Chondrocyte (in vitro differentiated cells): ENCODE measurements at places on chromosomes 12 and 14. TPM values are rescaled to one million over a fixed set of nuclear protein-coding genes. Genes with fewer than 3 reads are reported as not detected.

DNA sequence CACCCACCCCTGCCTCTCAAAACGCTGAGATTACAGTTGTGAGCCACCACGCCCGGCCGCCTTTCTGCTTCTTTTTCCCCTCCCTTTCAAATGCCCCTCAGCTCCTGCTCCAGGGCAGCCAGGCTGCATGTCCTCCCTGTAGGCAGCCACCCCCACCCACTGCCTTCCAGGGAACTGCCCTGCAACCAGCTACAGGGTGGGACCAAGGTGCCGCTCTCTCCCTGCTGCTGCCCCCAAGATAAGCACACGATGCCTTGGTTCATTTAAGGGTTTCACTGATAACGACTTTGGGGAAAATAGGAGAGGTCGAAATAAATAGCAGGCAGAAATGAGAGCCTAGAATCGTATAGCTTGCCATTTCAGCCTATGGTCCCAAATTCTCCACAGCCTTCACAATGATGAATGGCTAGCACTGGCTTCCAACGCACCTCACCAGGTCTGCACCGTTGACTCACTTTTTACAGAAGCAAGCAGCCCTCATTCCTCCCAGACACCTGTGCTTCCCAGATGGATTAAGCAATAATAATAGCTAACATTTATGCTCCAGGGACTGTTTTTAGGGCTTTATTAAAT is 40.7 kb downstream of the ATG14 start:
- no peak for DNase-seq
- peaks cover 15% of the 10 kb centered on the region for H3K36me3 ChIP-seq
- H3K27me3 ChIP-seq: no peaks in the 10 kb centered on the region
- no peak overlapping the region for H3K4me3 ChIP-seq
- H3K4me1 ChIP-seq: peaks cover 21% of the 10 kb centered on the region

GRCh38 chr14:105398044-105398725 is at the start of gene TEX22:
Gene TEX22 (plus strand): TSS chr14:105398538. CDS start chr14:105399341, 803 bp downstream.
- peak within 1 kb of the TSS; percentile 79 for H3K27ac ChIP-seq
- no peak for DNase-seq
- peaks cover 14% of the 10 kb centered on the region for H3K4me1 ChIP-seq
- peaks cover 13% of the 10 kb centered on the region for H3K36me3 ChIP-seq
- no peaks in the 10 kb centered on the region for H3K27me3 ChIP-seq

DNA sequence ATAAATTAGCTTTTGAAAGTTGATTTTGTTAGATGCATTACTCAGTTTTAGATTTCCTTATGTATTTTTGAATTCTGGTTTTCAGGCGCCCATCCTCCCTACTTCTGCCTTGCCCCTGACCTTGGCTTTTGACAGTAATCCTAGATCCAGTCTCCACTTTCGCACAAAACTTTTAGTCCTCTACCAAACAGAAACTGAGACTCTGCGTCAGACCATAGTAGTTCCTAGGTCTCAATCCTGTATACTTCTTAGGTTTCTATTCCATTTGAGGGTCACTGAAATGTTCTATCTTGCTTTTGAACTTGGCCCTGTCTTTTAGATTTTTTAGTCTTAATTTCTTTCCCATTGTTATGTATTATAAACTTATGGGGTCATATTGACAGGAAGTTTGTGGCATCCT is 307.9 kb upstream of the GARIN6 start:
- no peak overlapping the region for H3K27ac ChIP-seq
- H3K4me1 ChIP-seq: no peaks in the 10 kb centered on the region
- peaks cover 6% of the 10 kb centered on the region for H3K27me3 ChIP-seq

RPL10L gene
- total RNA-seq: not detected in 3 replicates

ART4 gene
- total RNA-seq: 0.17 to 0.37 TPM in 2 of 3 replicates, not detected in the other

DPF3 gene
- 1.1 to 2.3 TPM (median 1.1 TPM) in 3 replicates for total RNA-seq

ACSS3 gene
- 1.9 to 5.6 TPM (median 2.2 TPM) in 3 replicates for total RNA-seq
